ENCODE measurements at places on chromosomes 2 and 18. TPM values are rescaled to one million over a fixed set of nuclear protein-coding genes. Genes with fewer than 3 reads are reported as not detected.

CNRIP1 gene
- polyA plus RNA-seq = 24.6 TPM

DNA sequence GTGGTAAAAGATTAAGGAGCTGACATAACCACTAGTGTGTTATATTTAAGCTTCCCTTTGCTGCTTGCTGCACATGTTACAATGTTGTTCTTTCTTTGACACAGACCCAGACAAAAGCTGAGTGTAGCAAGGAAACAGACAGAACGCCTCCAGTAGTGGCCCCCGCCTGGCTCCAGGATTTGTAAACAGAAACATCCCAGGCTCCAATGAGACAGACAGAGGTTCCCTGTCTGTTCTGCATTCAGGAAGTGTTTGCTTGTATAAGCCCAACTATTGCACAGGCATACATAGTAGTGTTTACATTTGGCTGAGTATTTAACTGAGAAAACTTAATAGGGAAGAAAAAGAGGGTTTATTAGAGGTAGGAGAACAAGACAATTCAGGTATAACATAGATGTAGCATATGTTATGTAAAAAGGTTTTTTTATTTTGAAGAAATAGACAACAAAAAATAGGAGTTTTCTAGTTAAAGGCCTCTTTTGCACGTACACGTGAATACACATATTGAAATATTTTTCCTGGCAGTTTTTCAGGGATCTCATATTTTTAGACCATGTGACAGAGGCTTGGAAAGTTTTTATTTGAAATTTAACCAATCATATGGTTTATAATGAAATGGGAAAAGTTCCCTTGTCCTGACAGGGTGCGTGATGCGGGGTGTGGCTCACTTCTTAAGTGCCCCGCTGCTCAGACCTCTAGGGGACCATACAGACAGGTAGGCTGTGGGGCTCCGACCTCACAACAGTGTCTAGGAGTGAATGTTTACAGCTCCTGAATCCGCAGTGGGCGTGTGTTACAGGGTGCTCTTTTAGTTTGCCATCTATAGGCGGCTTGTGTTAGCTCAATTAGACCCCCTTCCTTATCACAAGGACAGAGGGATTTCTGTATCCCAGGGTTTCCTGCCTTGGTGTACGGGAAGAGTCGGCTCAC, 118.4 kb downstream of the BMPR2 start:
- peak; percentile 20 for DNase-seq

DNA sequence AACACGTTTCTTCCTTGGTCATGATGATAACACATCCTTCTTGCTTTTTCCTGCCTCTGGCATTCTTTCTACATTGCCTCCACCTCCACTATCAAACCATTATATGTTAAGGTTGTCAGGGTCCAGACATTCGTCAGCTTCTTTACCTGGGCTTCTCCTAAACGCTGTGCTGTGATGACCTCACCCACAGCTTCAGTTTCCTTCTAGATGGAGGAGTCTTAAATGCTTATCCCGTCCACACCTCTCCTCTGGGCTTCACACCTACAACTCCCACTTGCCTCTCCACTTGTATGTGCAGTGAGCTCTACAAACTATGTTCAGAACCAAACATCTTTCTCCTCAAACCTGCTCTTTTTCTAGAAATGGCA, 666 bp upstream of the STAT1 start:
- DNase-seq = no peak

CRYGC gene
- not detected for polyA plus RNA-seq

CERKL gene
- 57.9 TPM for polyA plus RNA-seq

RAD51AP2 gene
- polyA plus RNA-seq = 0.12 TPM

DNA sequence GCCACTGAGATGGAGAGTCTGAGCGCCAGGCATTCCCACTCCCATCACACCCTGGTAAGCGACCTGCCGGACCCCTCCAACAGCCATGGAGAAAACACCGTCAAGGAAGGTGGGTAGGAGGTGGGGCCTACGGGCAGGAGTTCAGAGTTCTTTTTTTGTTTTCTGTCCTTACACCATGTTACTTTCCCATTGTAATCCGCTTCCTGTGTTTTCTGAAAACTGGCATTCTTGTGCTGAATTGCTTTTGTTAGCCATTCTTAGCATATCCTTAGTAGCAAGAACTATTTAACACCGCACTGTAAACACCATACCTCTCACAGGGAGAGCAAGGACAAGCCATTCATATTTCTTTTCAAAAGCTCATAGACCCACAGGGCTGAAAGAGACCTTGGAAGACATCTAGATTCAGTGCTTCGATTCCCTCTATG, 46.2 kb downstream of the UNC80 start:
- DNase-seq = no peak

GRCh38 chr2:171824086-171824485, 70.0 kb downstream of the SLC25A12 start:
- DNase-seq = no peak

GRCh38 chr2:158297120-158297519, 159.4 kb downstream of the CCDC148 start:
- no peak for DNase-seq

DNA sequence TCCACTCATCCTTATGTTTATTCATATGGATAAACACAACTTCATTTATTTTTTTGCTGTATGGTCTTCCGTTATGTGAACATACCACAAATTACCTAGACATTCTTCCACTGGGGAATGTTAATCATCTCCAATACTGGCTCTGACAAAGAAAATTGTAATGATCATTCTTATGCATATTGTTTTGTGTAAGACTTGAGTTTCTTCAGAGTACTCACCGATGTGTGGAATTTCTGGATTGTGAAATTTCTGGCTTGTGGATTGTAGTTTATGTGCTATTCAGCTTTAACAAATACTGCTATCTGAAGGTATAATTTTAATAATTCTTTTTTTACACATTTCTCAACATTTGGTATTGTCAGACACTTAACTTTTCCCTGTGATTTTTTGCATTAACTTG, 212.2 kb upstream of the THUMPD2 start:
- no peak for DNase-seq

ALPI gene
- polyA plus RNA-seq = 0.09 TPM

GAL3ST2 gene
- polyA plus RNA-seq = 0.16 TPM

HPCAL1 gene
- 10.9 TPM for polyA plus RNA-seq

DNA sequence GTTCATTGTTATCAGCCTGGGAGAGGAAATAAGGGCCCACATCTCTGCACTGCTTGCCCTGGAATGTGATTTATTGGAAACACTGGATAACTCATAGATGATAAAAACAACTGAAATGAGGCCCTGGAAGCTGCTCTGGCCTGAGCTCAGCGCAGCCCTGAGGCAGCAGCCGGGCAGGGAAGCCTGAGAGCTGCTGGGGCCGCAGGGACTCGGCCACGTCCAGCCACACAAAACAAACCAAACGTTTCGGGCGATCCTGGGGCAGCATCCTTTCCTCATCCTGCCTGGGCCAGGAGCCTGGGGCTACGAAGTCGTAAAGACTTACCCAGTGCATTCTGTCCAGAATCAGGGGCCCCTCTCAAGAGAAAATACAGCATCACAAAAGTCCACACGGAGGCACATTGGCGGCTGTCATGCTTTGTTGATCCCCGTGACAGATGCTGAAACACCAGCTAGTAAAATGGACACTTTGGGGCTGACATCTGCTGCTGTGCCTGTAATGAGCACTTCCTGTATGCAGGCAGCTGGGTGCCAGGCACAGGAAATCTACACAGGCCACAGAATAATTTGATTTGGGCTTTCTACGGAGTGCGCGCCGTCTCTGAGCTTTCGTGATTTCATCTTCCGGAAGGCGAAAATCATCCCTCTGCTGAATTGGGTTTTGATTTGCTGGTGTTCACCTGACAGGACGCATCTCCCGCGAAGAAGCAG, 250.6 kb downstream of the EIPR1 start:
- DNase-seq = no peak

WDR12 gene
- 107 TPM for polyA plus RNA-seq

GRCh38 chr18:74901362-74902146, 303.9 kb downstream of the ZNF407 start:
- DNase-seq = no peak

DNA sequence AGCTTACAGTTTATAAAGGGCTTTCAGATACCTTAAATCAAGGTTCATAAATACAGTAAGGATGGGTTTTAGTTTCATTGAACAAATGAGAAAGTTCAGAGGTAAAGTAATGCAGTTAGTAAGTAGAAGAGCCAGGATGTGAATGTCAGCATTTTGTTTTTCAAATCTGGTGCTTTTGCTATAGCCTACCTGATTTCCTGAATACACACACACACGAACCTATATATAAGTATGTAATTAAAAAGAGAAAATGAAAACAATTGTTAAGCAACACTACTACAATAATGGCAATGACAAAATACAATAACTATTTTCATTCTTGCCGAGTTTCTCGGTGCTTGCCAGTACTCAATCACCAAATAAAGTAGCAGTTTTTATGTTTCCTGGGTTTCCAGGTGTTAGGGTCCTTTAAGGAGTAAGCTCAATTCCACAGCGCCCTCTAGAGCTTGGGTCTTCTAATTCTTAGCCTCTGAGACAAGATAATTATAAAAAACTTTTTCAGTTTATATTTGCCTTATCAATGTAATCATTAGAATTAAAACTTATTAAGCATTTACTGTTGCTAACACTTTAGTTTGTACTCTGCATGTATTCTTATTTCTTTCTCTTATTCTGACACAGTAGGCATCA, 512.9 kb upstream of the ACVR2A start:
- no peak for DNase-seq

- no peak for DNase-seq
Measured at GRCh38 chr18:3610813-3611212, 160.8 kb downstream of the TGIF1 start.

DNA sequence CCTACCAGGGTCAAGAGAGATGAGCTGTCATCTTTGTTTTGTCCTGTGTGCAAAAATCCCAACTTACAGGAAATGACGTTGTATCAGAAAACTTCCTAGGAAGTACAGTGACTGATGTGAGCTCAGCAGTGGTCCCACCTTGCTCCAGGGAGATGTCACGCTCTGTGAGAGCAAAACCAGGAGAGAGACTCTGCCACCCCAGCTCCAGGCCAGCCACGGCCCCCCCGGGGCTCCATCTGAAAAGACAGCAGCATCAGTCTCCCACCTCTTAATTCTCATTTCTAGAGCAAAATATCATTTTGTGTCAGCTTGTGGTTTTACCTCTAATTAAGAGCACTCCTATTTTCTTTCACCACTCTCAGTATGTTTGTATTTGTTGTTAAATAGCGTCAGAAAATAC, 57.5 kb downstream of the MYL12B start:
- no peak for DNase-seq

DNA sequence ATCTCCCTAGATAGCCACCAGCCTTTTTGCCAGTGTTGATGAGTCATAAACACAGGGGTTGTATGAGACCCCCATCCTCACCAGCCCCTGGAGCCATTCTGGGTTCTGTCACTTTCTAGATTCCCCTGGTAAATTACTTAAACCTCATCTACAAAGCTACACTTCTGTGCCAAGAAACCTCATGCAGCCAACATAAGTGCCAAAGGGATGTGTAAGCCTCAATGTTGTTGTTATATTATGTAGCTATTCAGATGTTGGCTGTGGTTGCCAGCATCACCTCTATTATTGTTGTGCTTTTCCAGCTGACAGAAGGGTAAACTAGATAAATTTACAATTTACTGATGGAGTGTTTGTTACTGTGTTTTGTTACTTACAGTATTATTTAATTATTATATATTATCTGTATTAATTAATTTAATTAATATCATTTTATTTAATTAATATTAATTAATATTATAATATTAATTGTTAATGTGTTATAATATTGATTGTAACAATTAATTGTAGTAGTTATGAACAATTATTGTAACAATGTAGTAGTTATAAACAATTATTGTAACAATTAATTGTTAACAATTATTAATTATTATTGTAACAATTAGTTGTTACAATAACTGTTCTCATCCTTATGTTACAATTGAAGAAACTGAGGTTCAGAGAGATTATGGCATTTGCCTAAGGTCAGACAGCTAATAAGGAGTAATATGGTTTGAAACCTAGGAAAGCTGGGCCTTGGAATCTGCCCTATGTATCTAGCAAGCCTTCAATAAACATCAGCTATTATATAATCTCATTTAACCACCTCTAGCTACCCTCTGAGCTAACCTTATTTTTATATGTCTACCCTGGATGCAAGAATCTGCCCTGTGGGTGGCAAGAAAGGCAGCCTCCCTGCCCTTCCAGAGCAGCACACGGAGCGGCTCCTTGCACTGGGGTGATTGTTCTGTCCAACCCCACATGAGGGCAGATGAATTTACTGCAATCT, 36.1 kb downstream of the PSTPIP2 start:
- DNase-seq = no peak

DNA sequence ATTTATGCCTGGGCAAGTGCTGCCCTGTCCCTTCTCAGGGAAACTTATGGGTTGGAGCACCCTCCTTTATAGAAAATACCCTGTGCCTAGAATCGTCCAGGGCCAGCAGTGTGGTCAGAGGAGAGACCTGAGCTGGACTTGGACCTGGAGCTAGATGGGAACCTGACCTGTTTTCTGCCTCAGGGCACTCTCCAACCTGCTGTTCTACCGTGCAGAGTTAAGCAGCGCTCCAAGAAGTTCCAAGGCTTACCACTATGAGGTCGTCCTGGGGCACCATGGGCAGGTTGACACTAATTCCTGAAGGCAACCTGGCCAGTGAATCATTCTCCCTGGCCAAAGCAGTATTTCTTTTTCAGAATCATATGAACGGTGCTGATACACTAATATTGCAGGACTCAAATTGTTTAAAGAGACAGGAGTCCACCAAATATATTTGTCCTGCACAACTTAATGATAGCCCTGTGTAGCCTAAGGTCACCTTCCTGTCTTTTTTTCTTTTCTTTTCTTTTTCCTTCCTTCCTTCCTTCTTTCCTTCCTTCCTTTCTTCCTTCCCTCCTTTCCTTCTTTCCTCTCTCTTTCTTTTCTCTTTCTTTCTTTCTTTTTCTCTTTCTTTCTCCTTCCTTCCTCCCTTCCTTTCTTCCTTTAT, 455.4 kb upstream of the HNMT start:
- no peak for DNase-seq

DNA sequence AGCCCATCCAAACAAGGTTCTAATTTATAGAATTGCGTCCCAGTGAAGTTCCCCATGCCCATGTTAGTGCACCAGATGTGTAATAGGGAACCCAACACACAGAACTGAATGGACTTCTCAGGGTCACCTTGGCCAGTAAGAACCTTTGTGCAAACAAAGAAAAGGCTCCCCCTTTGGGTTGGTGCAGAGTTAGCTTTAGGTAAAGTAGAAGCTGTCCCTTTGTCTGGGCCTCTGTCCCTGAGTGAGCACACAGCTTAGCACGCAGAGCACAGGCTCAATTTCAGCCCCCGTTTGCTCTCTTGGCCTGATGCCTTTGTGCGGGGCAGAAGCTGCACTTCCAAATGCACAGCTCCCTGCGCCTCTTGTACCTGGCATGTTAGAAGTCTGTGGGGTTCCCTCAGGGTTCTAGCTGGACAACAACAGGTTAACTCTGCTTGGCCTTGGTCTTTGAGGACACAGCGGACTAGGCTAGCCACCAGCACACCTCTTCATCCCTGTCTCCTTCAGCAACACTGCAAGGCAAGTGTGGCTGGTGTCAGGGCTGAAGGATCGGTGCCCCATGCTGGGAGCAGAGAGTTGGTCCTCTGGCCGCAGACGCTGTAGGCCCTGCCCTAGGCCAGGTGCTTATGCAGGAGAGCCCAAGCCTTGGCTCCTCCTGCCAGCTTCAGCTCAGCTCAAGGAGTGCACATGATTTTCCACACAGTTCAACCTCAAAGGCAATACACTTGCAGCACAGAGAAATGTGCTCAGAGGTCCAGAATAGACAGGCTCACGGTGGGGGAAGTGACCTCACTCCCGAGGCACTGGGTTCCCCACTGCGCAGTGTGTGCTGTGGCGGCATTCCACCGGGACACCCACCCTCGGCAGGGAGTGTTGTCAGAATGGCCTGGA, 73.3 kb upstream of the FOSL2 start:
- no peak for DNase-seq

ASTL gene
- polyA plus RNA-seq = 0.14 TPM
